ENCODE measurements at places on chromosomes 1 and 21.

DNA sequence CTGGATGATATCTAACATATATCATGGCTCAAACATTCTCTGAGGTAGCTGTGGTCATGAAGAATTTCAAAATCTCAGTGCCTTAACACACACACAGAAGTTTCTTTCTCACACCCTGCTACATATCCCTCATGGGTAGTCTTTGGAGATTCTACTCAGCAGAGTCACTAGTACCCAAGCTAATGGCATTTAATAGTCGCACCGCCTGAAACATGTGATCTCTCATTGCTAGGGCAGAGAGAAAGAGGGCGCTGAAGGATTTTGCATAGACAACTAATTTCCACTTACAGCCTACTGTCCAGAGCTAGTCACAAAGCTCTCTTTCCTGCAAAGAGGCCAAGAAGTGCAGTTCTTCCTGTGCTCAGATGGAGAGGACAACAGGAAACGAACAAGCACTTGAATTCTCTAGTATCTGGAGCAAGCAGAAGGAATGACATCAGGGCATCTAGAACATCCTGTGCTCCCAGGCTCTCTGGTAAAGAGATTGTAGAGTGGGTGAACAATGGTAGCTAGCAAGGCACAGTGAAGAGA is 183.4 kb upstream of the PTBP2 start:
- DNase-seq, result peak; percentile 6

GRCh38 chr21:39186676-39187075 is 3.4 kb upstream of the PSMG1 start:
- no peak for DNase-seq

DNA sequence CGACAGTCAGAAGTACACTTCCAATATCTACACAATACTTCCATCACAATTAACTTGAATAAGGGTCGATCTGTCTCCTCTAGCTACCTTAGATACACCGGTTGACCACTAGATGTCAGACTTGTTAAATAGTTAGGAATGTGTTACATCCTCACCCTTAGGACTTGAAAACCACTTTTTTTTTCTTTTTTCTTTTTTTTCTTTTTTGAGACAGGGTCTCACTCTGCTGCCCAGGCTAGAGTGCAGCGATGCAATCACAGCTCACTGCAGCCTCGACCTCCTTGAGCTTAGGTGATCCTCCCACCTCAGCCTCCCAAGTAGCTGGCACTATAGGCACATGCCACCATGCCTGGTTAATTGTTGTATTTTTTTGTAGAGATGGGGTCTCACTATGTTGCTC is 120.4 kb upstream of the GREM2 start:
- DNase-seq, result peak; percentile 69

- no peak for DNase-seq
These were observed 13.5 kb downstream of the MTARC1 start for GRCh38 chr1:220800262-220800661.

DNA sequence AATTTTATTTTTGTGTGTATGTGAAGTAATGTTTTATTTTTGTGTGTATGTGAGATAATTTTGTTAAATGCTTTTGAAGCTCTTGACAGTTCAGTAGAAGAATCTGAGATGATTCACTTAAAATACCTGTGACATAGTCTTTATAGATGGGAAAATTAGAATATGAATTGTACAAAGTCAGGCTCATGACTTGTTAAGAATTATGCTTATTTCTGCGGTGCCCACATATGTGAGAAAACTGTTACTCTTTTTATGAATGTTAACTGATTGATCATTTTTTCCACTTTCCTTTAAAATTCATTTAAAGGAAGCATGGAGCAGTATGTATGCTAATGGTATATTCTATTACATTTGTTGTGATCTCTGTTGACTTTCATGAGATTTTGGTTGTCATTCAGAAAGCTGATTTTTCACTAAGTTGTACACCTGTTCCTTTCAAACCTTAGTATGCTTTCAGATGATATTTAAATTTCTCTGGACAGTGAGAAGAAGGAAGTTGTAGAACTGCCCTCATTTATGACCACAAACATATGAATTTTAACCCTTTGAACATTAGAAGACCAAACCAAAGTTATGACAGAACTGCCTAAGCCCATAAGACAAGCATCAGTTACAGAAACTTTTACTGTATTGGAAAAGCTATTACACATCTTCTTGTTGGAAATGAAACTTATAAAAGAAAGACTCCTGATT is 110.1 kb downstream of the POU2F1 start:
- no peak for DNase-seq

DNA sequence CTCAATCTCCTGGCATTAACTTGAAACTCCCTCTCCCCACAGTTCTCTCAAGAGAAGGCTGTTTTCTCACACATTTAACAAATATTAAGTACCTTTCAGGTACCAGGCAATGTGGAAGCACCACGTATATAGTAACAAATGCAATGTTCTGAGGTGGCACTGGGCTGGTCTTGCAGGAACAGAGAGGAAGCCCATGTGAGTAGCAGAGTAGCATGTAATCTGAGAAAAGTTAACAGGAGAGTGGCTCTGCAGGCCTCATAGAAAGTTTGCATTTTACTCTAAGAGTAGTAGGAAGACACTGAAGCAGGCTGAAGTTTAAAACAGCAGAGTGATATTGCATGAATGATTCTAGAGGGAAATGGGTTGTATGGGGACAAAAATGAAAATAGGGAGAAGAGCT is 21.0 kb downstream of the ZNF281 start:
- no peak for DNase-seq

DNA sequence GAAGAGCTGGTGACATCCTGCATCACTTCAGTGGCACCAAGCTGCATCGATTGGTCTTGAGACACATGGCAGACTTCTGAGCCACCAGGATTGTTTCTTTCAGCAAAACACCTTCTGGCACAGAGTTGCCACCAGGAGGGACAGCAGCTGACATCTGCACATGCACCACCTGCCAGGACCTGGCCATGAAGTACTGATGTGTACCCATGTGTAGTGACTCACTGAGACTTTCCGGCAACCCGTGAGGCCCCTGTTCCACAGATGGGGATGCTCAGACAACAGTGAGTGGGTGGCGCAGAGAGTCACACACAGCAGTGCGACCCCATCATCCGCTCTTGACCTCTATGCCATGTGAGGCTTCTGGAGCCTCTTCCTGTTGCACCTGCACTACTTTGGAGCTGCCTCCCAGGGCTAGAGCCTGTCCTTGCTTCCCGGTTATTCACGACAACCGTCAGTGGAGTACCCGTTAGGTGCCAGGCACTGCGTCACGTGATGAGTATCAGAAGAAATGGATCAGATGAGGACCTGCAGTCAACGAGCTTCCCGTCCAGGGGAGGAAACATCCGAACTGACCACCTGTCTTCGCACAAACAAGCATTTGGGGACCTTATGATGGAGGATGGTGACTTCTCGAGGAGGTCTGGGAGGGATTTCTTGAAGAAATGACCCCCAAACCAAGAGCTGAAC is 80.5 kb upstream of the VAMP3 start:
- no peak for DNase-seq

DNA sequence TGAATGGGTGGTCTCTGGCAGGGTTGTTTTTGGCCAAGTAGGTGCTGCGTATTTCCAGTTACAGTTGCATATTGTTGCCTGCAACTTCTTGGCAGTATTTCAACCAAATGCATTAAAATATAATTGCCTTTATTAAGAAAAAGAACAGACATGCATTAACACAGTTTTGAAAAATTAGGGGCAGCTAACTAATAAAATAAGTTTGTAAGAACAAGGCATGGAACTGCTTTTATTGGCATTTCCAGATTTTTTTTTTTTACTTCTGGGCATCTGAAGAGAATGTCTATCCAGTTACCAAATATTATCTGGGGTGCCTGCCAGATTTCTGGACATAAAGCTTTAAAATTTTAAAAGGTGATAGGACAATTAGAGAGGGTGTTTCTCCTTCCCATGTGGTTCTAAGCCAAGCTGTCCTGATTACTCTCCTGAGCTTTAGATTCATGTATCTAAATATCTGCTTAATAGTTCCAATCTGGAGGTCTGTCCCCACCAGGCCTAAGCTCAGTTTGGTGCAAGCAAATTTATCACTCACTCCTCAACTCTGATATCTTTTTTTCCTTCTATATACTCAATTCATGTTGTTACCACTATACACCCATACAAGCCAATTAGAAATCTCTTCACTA is 553.3 kb upstream of the USP24 start:
- no peak for DNase-seq

- no peak for DNase-seq
These were observed 375.9 kb downstream of the DSCAM start for GRCh38 chr21:40471103-40471502.

DNA sequence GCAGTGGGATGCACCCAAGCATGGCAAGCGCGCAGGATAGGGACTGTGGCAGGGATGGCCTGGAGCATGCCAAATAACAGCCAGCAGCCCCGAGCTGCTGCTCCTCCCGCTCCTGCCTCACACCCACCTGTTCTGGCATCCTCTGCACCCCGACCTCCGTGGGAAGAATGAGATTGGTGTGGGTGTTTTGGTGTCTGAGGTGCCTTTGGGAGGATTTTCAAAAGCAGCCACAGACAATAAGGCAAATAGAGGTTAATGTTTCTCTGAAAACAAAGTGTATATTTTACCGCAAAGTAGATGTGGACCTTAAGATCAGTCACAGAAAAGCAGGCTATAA is 35.5 kb downstream of the IGFN1 start:
- no peak for DNase-seq

DNA sequence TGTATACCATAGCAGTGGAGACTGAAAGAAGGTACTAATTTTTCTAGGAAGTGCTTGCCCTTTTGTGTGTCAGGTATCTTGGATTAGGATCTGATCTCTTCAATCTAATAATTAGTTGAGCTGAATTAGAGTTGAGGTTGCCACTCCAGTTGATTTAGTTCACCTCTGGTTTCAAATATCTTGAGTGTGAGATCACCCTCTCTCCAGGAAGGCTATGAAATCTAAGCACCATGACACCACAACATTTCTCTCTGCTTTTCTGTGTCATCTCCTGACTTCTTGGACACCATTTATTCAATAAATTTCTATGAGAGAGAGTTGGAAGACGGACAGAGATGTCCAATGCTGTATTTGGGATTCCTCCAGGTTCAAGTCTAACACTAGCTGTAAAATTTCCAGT is 212.8 kb downstream of the DYRK1A start:
- DNase-seq, result no peak

DNA sequence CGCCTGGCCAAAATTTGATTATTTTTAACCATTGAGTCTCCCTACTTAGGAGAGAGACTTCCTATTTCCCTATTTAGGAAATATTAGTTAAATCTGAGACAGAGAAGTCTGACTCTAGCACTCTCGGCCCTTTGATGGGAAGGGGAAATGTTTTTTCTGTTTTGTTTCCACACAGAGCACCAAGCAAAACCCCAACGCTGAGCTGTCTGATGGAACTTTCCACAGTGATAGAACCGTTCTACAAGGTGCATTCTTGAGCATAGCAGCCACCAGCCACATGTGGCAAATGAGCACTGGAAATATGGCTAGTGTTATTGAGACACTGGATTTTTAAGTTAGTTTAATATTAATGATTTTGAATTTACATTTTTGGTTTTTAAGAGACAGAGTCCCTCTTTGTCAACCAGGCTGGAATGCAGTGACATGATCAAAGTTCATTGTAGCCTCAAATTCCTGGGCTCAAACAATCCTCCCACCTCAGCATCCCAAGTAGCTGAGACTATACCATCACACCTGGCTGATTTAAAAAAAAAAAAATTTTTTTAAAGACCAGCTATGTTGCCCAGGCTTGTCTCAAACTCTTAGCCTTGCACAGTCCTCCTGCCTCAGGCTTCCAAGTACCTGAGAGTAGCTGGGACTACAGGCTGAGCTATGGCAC is 77.3 kb upstream of the GALNT2 start:
- no peak for DNase-seq

- DNase-seq, result no peak
These were observed 8.2 kb upstream of the LEMD1 start for GRCh38 chr1:205429762-205430695.

GRCh38 chr1:53244141-53244540 is 5.8 kb upstream of the MAGOH start:
- no peak for DNase-seq

GRCh38 chr1:8356256-8357209 is 38.6 kb downstream of the SLC45A1 start:
- no peak for DNase-seq

GRCh38 chr1:232622981-232623380 is 7.0 kb downstream of the SIPA1L2 start:
- DNase-seq, result no peak

- DNase-seq, result no peak
These were observed 24.1 kb upstream of the LCE5A start for GRCh38 chr1:152486400-152487006.

- DNase-seq, result no peak
These were observed 1.2 kb downstream of the RGL1 start for GRCh38 chr1:183806125-183806524.

GRCh38 chr1:31541194-31541593 is 35.1 kb upstream of the TINAGL1 start:
- no peak for DNase-seq

- no peak for DNase-seq
These were observed 38.2 kb downstream of the BRINP2 start for GRCh38 chr1:177208920-177209319.

- DNase-seq, result no peak
These were observed 12.9 kb downstream of the CRABP2 start for GRCh38 chr1:156692441-156692924.

DNA sequence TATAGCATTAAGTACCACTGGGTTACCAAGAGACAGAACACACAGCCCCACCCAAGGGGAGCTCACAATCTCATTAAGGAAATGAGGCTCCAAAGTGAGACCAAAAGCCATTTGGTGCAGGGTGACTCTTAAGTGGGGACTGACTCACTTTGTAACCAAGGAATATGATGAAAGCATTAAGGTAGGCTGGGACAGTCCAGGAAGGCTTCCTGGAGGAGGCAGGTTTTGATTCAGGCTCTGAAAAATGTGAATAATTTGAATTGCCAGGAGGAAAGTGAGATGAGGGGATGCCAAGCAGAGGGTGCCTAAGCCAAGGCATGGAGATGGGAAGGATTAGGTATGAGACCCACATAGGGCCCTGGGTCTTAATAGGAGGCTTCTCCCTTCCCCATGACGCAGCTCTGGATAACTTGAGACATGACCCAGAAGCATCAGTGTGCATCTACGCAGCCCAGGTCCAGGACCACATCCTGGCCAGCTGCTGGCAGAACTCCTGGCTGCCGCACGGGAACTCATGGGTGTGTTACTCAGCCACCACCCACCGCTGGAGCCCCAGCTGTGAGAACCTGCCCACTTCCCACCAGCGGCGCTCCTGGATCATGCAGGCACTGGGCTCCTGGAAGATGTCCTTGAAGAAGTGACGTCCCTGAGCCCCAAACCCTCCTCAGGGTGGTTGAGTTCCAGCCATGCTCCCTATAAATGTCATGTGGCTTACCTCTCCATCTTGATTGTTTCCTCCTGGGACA is 5.9 kb upstream of the TTC4 start:
- no peak for DNase-seq

- no peak for DNase-seq
These were observed 323.6 kb downstream of the MRPL39 start for GRCh38 chr21:25283720-25284119.

GRCh38 chr1:70897273-70897672 is 150.3 kb downstream of the PTGER3 start:
- no peak for DNase-seq

DNA sequence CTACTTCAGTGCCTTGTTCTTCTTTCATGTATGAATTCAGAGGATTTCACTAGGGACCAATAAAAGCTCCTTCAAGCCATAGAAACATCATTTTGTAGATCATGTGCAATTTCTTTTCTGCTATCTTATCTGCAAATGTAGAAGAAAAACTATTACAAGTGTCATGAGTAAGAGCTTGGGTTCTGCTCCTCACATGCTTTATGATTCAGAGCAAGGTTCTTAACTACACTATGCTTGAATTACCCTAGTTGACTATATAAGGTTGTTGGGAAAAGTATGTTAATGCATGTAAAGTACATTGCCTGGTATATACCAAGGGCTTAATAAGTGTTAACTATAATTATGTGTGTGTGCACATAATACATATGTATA is 91.4 kb upstream of the S1PR1 start:
- DNase-seq, result no peak
